Activated naive CD8-positive, alpha-beta T cell treated with anti-CD3 and anti-CD28 coated beads for 36 hours (primary cell): ENCODE measurements at places on chromosomes 2 and 18. TPM values are rescaled to one million over a fixed set of nuclear protein-coding genes. Genes with fewer than 3 reads are reported as not detected.

The HOXD8 gene
- total RNA-seq = not detected

The PIGN gene
- total RNA-seq = 21.5 TPM

The CELF4 gene
- not detected for total RNA-seq

The NXPH2 gene
- not detected for total RNA-seq

The LOXHD1 gene
- 0.12 TPM for total RNA-seq

The ADRA2B gene
- total RNA-seq = 0.30 TPM

The RNMT gene
- 63.0 TPM for total RNA-seq

The SKA1 gene
- total RNA-seq = 37.5 TPM

The CRYBA2 gene
- total RNA-seq = not detected

The CHRNG gene
- not detected for total RNA-seq

The CCDC121 gene
- 0.60 TPM for total RNA-seq

The UNC80 gene
- total RNA-seq = not detected

The CREB1 gene
- 71.9 TPM for total RNA-seq

The MDH1B gene
- 0.90 TPM for total RNA-seq

The RUFY4 gene
- total RNA-seq = 1.6 TPM

The IKZF2 gene
- total RNA-seq = 13.0 TPM

The RGPD6 gene
- 16.6 TPM for total RNA-seq

The POTEI gene
- total RNA-seq = not detected

The IL18RAP gene
- total RNA-seq = 5.3 TPM

The RNASEH1 gene
- total RNA-seq = 39.4 TPM

The AGXT gene
- not detected for total RNA-seq

The AMER3 gene
- not detected for total RNA-seq

The PPP4R1 gene
- total RNA-seq = 33.7 TPM

The CYBRD1 gene
- 0.35 TPM for total RNA-seq

The MIB1 gene
- 27.3 TPM for total RNA-seq

The CXCR1 gene
- not detected for total RNA-seq

The MPPE1 gene
- total RNA-seq = 25.3 TPM

The PTGR3 gene
- total RNA-seq = 20.2 TPM

The ANKRD23 gene
- 3.2 TPM for total RNA-seq

The FMNL2 gene
- total RNA-seq = 0.98 TPM

The WDPCP gene
- total RNA-seq = 8.0 TPM

The KRTCAP3 gene
- total RNA-seq = 9.9 TPM

The TRIM54 gene
- total RNA-seq = 0.24 TPM

The GCG gene
- total RNA-seq = not detected

The PROC gene
- not detected for total RNA-seq

The UGT1A3 gene
- not detected for total RNA-seq

The IGFBP2 gene
- total RNA-seq = 39.1 TPM

The MYL1 gene
- not detected for total RNA-seq

The APCDD1 gene
- not detected for total RNA-seq

The EGR4 gene
- 0.41 TPM for total RNA-seq

The CD207 gene
- total RNA-seq = not detected

The XIRP2 gene
- not detected for total RNA-seq

The OXER1 gene
- 0.16 TPM for total RNA-seq

The NPPC gene
- total RNA-seq = 0.48 TPM

The TRIB2 gene
- 5.1 TPM for total RNA-seq

The GATA6 gene
- total RNA-seq = not detected
